ENCODE measurements at places on chromosomes 5 and 9.

- DNase-seq: no peak
Measured at GRCh38 chr5:66066826-66067225, 77.3 kb upstream of the SREK1 start.

DNA sequence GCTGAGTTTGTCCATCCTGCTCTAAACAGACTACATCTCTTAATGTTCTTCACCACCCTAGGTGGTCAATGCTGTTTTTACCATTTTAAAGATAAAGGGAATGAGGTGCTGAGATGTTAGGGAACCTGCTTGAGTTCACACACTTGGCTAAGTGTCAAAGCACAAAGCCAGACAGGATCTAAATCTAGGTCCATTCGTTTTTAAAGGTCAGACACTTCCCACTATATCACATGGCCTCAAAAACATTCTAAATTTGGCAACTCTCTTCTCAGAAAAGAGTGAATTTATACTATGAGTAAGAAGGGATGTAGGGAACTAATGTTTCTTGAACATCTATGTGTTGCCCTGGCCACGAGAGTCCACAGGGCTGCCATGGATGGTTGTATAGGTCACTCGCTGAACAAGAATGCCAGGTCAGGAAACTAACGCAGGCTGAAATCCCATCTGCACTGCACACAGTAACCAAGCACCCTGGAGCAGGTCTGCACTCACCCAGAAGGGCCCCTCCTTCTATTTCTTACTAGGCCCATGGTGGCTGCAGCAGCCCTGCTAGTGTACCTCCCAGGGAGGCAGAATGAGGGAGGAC is 213.0 kb downstream of the SPOCK1 start:
- DNase-seq: no peak

DNA sequence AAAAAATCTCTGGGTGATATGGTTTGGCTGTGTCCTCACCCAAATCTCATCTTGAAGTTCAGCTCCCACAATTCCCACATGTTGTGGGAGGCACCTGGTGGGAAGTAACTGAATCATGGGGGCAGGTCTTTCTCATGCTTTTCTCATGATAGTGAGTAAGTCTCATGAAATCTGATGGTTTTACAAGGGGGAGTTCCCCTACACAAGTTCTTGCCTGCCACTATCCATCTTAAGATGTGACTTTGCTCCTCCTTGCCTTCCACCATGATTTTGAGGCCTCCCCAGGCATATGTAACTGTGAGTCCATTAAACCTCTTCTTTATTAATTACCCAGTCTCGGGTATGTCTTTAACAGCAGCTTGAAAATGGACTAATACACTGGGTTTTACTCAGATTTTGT is 513.9 kb downstream of the TLE4 start:
- DNase-seq: no peak

GRCh38 chr9:27572061-27572460 is 1.2 kb downstream of the C9orf72 start:
- DNase-seq: no peak

GRCh38 chr9:137025517-137025966 is 2.5 kb downstream of the ABCA2 start:
- DNase-seq: no peak

- DNase-seq: no peak
Measured at GRCh38 chr5:76724871-76725270, 8.9 kb downstream of the F2R start.

GRCh38 chr9:115882911-115883310 is 270.7 kb upstream of the PAPPA start:
- DNase-seq: no peak

DNA sequence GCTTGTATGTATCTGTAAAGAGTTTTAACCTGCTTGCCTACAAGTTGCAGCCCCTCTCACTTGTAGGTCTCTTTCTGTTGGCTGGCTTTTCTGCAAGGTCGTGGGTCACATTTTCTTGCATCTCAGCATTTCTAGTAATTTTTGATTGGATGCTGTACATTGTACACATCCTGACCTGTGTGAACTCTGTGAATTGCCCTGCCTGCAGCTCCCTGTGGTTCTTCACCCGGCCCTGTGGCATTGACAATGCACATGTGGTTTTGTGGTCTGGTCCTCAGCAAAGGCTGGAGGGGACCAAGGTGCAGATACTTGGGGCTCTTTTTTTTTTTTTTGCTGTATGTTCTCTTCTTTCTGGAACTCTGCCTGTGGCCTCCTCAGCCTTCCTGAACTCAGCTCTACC is 53.6 kb downstream of the WNK2 start:
- no peak for DNase-seq

- no peak for DNase-seq
Measured at GRCh38 chr9:130175355-130175754, 3.2 kb downstream of the NCS1 start.

- DNase-seq: no peak
Measured at GRCh38 chr5:61559146-61559545, 227.1 kb downstream of the ZSWIM6 start.

DNA sequence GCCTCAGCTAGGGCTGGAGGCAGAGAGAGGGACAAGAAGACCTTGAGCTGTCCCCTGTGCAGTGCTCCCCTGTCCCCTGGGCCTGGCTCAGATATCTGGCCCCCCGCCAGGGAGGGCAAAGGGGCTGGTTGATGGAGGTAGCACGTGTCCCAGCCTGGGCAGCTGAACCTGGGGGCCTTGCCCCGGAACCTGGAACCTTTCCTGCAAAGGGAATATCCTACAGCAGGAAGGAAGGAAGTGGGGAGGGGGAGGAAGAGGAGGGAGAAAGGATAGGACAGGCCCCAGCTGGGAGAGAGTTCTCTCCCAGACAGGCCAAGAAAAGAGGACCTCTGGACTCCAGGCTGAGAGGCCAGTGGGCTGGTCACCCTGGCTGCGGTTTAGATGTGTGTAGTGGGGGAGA is 27.6 kb upstream of the PSD2 start:
- no peak for DNase-seq

- no peak for DNase-seq
Measured at GRCh38 chr9:137467896-137468295, 8.8 kb upstream of the NSMF start.

DNA sequence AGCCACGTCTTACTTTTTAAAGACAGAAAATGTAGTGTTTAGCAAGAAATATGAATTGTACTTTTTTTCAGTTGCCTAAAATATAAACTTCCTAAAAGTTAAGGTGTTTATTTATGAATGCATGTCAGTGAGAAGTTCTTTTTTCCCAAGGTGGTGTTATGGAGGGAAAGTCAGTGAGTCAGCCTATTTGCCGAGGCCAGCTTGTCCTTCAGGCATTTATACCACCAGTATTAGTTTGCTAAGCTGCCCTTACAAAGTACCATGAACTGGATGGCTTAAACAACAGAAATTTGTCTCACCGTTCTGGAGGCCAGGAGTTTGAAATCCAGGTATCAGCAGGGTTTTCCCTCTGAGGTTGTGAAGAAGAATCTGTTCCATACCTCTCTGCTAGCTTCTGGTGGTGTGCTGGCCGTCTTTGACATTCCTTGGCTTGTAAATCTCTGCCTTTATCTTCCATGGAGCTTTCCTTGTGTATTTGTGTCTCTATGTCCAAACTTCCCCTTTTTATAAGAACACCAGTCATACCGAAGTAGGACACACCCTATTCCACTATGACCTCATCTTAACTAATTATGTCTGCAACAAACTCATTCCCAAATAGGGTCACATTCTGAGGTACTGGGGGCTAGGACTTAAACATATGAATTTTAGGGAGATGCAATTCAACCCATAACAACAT is 38.4 kb downstream of the PRKACG start:
- no peak for DNase-seq

- DNase-seq: no peak
Measured at GRCh38 chr9:69122082-69122548, 52.0 kb upstream of the TJP2 start.

GRCh38 chr5:44426944-44427343 is 37.7 kb upstream of the FGF10 start:
- DNase-seq: no peak

DNA sequence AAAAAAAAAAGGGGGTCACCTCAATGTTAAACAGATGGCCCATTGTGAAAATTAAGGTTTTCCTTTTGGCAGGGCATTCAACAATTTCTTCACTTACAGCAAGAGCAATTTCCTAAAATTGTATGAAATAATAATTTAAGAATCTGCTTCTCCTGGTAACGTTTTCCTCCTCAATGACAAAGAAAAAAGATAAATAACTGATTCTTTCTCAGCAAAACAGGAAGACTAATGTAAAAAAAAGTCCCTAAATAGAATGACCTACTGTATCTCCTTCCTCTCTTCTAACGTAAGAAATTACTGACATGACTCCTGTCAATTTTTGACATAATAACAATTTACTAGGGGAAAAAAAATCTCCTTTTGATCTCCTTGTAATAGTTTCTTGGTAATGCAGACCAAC is 25.5 kb downstream of the ABHD17B start:
- no peak for DNase-seq

DNA sequence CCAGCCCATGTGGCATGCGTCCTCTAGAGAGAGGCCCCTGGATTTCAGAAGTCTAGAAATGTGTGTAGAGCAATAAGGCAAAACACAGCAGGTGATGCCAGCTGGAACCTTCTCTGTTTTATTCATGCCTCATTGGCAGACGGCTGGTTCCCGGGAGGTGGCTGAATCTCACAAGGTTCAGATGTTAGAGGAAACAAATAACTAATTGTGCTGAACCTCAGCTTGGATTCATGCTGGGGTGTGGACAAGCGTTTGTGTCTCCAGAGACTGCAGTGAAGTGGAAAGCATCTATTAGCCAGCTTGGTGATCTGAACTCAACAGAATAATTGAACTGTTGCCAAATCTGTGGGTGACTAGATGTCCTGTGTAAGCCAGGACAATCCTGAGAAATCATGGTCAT is 131.1 kb upstream of the NR4A3 start:
- DNase-seq: no peak

Measured in T-helper 2 cell treated with Interferon-gamma antibody and Interleukin-4, amounts not matched to agents 5 μg/mL and 100 μg/mL, for 36 hours (primary cell).